ENCODE measurements at places on chromosomes 3 and 15.

- peak; percentile 20 for DNase-seq
Observed at GRCh38 chr15:95141486-95141885, 910.1 kb downstream of the MCTP2 start.

DNA sequence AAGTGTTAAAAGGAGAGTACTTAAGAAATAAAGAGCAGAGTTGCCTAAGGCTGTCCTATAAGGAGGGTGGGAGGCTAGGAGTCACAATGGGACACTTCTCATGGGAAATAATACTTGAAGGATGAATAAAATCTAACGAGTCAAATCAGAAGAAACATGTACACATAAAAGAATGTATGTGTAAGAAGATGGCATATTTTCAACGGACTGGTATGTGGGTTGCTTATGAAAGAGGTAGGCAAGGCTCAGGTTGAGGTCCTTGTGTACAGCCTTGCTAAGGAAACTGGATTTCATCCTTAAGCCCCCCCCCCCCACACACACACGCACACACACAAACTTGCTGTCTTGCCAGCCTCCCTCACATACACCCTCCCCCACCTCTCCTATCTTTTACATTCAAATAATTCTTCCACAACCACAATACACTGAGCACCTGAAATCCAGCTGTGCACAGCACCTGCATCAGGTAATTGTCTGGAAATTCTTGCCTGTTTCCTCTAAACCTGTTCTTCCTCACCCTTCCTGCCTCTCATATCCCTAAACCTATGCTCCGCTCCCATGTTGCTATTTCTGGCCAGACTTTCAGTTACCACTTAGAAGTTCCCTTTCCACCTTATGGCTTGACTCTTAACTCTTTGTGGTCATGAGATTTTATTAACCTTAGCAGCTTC lies 79.2 kb downstream of the FMN1 start:
- DNase-seq: no peak

GRCh38 chr3:17195192-17195611 lies 310.4 kb downstream of the PLCL2 start:
- DNase-seq: no peak

DNA sequence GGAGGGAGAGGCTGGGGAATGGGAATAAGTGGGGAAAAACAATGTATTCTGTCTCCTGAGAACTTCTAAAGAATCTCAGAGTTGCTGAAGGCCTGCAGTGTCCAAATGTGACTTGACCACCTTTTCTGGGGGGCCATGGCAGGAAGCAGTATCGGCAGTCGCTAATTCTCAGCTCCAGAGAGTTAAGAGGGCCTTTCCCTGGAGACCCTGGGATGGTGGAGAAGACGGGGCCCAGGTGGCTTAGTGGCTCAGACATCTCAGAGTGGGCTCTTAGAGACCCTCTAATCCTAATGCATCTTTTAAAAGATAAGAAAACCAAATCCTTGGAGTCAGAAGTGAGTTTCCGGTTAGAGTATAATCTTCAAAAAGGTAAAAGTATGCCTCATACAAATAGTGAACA lies 15.1 kb downstream of the RTP4 start:
- DNase-seq: no peak

- DNase-seq: no peak
Observed at GRCh38 chr15:80779658-80780415, 667 bp downstream of the CEMIP start.

DNA sequence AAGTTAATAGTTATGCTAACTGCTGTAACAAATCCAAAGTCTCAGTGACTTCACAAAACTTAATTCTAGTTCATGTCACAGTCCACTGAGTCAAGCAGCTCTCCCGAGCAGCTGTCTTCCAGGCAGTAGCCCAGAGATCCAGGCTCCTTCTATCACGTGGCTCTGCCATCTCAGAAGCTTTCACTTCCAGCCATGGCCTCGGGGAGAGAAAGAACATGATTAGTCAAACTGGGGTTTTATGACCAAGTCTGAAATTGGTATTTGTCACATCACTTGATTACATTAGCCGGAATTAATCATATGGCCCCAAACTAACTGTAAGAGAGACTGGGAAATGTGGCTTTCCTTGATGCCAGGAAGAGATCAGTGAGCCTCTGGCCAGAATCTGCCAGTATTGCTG lies 70.2 kb upstream of the DGKG start:
- no peak for DNase-seq

GRCh38 chr15:89785064-89785773 lies 9.1 kb downstream of the MESP2 start:
- DNase-seq: no peak

DNA sequence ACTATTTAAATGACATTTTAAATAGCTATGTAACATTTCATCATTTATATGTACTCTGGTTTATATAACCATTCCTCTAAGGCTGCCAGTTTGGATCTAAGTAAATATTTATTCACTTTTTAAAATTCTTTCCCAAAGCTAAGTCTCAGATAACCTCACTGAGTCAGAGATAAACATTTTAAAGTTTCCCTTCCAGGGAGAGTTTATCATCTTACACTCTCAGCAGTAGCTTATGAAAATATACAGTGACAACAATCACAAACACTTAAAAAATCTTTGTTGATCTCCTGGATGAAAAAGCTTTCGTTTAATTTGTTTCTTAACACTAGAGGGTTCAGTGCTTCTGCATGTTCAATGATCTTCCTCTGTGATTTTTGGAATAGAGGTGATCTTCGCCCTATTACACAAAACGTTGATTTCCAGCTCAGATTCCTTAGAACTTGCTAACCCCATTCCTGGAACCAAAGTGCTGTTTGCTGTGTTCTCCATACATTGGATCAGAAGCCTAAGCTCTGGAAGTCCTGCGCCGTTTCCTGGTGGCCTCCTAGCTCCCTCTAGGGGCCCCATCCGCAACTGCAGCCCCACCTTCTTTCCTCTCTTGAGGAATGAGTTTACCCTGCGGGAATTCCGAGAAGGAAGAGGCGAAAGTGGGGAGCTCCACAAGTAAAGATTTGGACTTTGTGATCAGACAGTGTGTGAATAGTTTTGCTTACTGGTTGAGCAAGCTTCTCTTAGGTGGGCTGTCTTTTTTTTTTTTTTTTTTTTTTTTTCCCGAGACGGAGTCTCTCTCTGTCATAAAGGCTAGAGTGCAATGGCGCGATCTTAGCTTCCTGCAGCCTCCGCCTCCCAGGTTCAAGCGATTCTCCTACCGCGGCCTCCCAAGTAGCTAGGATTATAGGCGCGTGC lies 29.3 kb upstream of the SACM1L start:
- peak; percentile 92 for DNase-seq

- no peak for DNase-seq
Observed at GRCh38 chr3:123841476-123842238, 42.5 kb downstream of the MYLK start.

DNA sequence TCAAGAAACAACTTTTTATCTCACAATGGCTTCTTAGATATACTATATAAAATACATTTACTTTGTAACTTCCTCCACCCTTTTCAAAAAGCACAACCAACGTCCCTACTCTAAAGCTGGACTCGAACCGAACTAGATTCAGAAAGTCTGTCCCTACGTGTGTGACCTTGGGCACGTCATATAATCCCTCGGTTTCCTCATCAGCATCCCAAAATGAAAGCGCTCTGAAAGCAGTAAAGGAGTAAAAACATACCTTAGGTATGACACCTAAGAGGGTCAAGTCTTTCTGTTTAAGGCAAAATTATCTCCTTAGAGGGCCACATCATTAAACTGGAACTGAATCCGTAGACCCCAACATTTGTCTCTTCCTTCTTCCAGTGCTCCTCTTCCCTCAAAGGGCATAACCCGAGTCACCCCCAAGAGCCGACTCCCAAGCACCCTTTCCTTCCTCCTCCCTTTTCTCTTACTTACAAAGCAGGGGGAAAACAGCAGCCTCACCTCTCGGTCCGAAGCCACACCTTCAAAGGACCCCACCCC lies 663 bp downstream of the PDCD10 start:
- DNase-seq: no peak

- DNase-seq: no peak
Observed at GRCh38 chr3:8450618-8451017, 51.0 kb upstream of the LMCD1 start.

DNA sequence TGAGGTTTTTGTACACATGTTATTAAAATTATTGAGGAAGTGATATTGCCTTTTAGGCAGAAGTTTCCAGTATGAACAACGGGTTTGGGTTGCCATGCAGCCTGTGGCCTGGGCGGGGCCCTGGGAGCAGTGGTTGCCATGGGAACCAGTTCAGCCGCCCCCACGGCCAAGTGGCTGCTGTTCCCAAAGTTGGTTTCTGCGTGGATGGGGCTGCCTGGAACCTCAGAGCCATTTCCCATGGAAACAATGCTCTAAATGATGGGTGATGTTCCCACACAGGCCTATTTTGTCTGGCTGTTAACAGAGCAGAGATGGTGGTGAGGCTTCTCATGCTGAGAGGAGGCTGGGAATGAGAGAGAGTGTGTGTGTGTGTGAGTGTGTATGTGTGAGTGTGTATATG lies 19.5 kb downstream of the MRAS start:
- DNase-seq: no peak

GRCh38 chr15:37370941-37371340 lies 270.6 kb upstream of the MEIS2 start:
- no peak for DNase-seq

DNA sequence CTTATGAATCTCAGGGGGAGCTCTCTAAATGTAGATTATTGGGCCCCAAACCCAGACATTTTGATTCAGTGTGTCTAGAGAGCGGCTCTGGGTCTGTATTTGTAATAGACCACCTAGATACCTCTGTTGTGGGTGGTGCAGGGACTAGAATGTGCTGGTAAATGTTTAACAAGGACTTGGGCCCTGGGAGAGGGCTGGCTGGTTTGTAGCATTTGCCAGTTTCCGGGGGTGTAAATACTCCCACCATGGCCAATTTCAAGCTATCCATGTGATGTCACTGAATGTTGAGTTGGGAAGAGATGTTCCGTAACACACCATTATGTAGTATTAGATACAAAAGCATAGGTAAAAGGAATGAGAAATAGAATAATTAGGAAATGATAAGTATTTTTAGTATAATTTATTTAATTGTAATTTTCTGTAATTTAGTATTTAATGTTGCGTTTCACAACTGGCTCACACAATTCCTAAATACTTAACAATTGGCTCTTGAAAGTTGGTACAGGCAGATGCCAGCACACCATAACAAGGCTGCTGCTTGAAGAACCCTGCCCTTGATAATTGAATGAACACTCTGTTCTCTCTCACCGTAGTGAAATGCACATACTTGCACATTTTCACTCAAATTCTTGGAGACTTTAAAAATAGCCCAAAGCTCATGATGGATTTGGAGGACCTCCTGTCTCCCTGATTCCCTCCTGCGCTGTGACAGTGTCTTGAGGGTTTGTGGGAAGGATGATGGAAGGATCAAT lies 359.2 kb upstream of the PROK2 start:
- DNase-seq: no peak

DNA sequence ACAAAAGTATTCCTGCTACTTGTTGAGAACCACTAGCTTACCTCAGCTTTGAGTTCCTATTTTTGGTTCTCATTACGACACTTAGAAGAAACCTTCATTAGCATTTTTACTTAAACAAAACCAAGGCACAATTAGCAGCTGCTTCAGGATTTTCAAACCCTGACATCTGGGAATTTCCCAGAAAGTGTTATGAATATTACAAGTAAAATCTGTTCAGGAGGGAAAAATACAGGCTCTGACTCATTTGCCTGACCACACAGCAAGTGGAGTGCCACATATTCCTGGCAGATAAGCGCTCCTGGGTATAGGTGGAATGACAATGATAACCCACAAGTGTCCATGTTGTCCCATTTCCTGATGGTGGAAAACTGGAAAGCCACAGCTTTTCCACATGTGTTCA lies 10.3 kb upstream of the RFTN1 start:
- no peak for DNase-seq

DNA sequence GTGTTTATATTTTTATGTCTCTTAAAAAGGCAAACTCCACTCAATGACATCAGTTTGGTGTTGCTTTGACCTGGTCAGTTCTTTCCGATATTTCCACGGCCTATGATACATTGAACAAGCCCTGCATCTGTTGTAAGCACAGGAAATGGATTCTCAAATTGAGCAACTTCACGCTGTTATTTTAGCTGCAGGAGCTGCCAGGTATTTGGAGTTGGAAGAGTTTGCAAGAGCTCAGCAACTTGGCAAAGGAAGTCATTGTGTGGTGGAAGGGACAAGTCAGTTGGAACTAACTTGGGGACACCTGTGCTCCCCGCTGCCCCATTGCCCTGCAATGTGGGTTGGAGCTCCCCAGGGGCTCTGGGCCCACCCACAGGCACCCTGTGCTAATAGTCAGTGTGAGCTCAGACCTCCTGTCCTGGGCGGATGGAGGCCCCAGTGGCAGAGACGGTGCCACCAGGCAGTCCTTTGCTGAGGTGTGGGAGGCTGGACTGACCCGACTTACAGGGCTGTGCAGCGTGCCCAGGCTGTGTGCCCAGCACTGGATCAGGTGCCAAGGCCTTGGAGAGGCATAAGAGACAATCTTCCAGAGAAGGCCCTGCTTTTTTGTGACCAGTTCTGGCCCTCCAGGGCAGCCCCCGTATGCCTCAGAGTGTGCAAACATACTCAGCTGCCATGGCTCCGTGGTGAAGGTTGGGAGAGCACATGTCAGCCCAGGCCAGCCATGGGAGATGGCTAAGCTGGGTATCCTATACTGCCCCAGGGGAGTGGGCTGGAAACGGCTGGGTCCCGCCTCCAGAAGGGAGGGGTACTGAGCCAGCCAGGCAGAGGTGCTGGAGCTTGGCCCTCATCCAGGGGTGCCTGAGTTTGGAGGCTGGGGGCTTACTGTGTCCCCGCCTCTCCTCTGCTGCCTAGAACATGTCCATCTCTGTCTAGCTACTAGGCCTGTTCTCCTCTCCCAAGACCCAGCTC lies 43.5 kb downstream of the KY start:
- DNase-seq: no peak

- no peak for DNase-seq
Observed at GRCh38 chr3:196414469-196414868, 17.8 kb downstream of the UBXN7 start.

DNA sequence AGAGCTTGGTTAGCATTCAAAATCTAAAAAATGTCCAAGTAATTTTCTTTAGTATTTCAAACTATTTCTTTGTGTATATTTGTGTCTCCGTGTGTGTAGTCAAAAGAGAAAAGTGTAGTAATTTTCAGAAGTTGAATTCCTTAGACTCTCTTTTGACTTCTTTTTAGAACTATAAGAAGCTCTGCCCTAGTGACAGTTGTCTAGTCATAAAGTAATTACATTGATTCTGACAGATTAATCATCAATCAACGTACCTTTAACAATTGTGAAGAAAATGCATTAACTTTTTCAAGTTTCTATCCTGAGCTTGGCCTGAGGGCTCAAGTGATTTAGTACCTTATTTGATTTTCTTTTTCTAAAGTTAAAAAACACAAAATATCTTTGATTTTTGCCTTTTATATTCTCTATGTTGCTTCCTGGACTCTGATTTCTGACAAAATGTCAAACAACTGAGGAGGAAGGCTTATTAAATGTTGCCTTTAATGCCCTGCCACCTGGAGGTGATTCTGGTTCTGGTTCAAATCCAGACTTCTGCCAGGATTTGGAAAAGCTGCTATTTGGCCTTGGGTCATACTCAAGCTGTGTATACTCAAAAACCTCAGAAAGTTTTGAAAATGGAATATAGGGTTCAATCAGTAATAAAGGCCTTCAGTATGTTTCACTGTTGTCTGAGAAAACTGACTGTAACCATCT lies 653.6 kb downstream of the NSUN3 start:
- DNase-seq: no peak

- peak; percentile 38 for DNase-seq
Observed at GRCh38 chr3:183427876-183428446, 458 bp downstream of the MCF2L2 start.

Measured in umbilical cord (tissue), 2 donors.